ENCODE measurements at places on chromosomes 2 and 18. TPM values are rescaled to one million over a fixed set of nuclear protein-coding genes. Genes with fewer than 3 reads are reported as not detected.

- no peak for DNase-seq
Observed at GRCh38 chr18:61651145-61651879, 241.5 kb downstream of the RNF152 start.

DNA sequence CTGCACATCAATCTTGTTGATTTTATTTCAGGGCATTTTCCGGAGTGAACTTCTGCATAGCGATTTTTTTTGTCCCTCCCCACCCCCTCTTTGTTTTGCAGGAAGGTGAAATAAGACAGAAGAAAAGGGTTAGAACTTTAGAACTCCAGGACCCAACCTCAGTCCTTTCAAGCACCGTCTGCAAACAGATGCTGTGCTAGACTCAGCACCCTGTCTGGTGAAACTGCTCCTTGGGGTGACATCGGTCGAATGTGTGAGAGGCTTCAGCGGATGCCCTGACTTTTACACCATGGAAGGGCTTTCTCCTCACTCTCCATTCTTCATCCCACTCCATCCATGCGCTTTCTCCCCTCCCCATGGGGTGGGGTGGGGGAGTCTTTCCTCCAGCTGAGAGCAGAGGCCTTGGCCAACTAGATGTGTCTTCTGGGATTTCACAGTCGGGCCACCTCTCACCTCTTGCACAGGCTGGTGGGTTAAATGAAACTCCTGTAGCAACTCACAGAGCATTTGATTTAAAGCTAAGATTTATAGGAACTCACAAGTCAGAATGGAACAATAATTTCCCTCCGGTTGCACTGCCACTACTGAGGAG, 43.3 kb upstream of the EDAR start:
- DNase-seq: no peak

- DNase-seq: no peak
Observed at GRCh38 chr2:157476953-157477709, 33.2 kb upstream of the CYTIP start.

DNA sequence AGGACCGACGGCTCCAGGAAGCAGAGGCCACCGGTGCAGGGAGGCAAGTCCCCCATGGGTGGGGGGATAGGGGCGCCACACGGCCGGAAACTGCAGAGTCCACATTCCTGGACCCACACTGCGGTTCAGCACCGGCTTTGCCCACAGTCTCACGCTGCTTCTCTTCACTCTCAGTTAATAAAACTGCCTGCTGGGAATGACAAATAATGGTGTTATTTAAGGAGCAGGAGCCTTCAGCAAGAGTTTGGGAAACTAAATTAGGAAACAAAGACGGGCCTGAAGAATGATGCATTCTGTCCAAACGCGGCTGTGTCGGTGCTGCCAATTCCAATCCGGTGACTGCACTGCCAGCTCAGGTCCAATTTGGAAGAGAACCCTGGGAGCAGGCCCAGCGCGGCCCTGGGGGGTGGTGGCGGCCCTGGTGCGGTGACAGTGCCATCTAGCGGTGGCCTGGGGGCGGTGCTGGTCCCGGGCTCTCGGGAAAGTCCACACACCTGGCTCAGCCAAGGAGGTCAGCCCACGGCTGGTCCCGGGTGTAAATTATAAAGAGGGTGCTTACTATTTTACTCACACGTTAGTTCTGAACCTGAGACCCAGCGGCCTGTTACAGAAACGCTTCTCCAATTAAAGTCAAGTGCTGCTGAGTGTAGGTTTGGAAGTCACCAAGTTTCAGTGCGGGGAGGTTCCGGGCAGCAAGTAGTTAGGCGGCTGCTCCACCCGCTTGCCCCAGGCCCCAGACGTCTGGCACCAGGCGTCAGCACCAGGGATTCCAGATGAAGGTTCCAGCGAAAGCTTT, 73.1 kb upstream of the PXDN start:
- peak; percentile 96 for DNase-seq

GRCh38 chr2:185780890-185781289, 42.3 kb downstream of the FSIP2 start:
- no peak for DNase-seq

DNA sequence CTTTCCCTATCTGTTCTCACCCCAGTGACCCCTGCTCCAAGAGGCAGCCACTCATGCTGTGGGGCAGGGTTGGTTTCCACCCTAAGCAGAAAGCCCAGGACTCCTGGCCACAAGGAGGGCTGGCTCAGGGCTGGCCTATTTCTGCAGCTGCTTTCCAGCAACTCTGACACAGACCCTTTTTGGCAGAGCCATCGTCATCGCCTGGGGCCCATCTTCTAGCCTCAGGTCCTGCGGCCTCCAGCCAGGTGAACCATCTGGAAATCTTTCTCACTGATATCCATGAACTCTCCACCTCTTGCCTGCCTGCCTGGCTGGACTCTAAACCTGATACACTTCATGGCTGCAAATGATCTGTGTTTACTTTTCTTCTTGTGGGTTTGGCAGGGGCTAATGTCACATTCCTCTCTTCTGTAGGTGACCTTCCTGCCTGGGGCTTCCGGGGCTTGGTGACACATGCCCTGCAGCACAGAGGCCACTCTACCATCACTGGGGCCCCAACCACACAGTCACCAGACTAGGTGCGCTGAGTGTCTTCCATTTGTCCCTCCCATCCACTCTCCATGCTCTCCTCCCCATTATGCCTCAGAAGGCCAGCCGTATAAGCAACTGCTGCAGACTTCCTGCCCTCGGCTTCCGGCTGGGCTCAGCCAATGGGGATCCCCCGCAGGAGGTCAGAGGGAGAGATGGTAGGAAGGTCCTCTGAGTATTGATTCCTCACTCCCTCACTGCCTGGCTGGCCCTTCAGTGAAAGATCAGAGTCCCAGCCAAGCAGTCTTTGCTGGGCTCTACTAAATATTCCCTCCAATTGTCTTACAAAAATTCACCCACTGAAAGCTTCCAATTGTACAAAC, 9.7 kb upstream of the COPS8 start:
- no peak for DNase-seq

- no peak for DNase-seq
Observed at GRCh38 chr2:143604566-143604959, 475.3 kb downstream of the ARHGAP15 start.

DNA sequence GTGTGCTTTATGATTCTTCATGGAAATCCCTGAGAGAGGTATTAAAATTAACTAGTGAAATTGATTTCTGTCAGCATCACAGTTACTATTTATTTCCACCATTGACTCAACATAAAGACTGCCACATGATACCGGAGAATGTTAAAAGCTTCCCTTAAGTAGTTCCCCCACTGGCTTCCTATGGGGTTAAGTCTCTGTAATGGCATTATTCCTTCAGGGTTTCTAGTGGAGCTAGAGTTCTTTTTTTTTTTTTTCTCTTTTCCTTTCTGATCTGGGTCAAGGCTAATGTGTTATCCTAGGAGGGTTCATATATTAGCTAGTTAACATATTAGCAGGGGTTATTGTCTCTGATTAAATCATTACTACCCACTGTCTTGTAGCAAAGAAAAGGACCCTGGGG, 1919.1 kb upstream of the PIK3C3 start:
- DNase-seq: no peak

- no peak for DNase-seq
Observed at GRCh38 chr2:219687272-219687671, 59.8 kb downstream of the SLC4A3 start.

DNA sequence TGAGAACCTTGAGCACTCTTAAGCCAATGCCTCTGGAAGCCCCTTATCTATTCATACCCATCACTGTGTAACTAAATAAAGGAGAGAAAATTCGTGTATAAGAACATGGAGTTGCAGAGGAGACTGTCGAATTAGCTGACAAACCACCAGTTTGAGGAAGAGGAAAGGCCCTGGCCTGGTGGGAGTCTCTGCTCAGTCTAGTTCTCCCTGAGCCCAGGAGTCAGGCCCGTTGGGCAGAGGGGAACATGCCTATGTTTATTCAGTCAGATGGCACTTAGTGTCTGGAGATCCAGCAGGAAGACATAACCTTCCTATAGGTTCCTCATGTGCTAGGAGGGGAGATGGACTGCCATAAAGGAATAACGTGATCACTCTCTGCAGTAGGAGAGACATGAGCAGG, 60.3 kb downstream of the MGAT5 start:
- DNase-seq: no peak

Gene ACMSD
- not detected for total RNA-seq

Gene AP1S3
- 1.2 TPM for total RNA-seq

Gene CYRIA
- total RNA-seq: 23.5 TPM

All from posterior vena cava (tissue), 2 donors.